ENCODE measurements at places on chromosomes 2 and 18. TPM values are rescaled to one million over a fixed set of nuclear protein-coding genes. Genes with fewer than 3 reads are reported as not detected.

NT5DC4 gene
- not detected for total RNA-seq

STAT1 gene
- total RNA-seq = 563 TPM

KCTD1 gene
- 6.0 TPM for total RNA-seq

ANKRD44 gene
- total RNA-seq = 141 TPM

CAPN14 gene
- 0.65 TPM for total RNA-seq

SP110 gene
- 118 TPM for total RNA-seq

GCG gene
- not detected for total RNA-seq

RIT2 gene
- not detected for total RNA-seq

DNA sequence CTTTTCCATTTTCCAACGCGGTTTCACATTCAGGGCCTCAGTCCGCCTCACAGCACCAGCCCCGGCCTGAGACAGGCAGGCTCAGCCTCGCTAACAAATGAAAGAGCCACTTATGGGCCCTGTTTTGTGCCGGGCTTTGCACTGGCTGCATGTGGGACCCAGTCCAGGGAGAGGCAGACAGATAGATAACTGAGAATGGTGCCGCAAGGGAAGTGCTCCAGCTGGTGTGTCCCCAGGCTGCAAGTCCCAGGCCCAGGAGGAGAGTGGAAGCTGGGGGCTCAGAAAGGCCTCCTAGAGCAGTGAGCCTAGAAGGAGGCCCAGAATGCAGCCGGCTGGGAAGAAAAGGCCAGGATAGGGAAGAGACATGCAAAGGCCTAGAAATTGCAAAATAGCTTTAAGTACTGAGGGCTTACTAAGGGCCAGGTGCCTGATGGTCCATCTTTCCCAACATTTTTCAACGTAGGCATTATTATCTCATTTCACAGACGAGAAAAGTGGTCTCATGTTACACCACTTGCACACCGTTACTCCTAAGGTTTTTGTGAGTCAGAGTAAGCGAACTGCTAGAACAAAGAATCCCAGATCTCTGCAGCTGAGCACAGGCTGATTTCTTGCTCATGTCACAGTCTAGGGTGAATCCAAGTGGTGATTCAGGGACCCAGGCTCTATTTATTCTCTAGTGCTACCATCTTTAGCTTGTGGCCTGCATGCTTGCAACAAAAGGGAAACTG is 26.0 kb downstream of the ADRA2B start:
- DNase-seq = no peak

- DNase-seq = no peak
Observed at GRCh38 chr2:126707941-126708340, 52.0 kb downstream of the GYPC start.

DNA sequence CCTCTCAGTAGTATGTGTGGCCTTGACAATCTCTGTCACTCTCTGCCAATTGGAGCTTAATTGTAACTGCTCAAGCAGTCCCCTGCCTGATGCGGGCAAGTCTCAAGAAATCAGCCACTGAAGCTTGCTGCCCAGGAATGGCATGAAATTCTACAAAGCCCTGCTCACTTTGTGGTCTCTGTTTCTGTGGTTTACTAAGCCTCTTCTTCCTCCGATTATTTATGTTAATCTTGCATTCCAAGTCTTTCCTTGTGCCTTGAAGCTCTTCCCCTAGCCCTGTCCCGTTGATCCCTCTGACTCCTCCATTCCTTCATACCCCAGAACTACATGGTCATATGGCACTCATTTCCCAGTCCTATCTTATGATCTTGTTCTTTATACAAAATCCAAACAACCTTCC is 489.3 kb upstream of the CHST9 start:
- no peak for DNase-seq

DNA sequence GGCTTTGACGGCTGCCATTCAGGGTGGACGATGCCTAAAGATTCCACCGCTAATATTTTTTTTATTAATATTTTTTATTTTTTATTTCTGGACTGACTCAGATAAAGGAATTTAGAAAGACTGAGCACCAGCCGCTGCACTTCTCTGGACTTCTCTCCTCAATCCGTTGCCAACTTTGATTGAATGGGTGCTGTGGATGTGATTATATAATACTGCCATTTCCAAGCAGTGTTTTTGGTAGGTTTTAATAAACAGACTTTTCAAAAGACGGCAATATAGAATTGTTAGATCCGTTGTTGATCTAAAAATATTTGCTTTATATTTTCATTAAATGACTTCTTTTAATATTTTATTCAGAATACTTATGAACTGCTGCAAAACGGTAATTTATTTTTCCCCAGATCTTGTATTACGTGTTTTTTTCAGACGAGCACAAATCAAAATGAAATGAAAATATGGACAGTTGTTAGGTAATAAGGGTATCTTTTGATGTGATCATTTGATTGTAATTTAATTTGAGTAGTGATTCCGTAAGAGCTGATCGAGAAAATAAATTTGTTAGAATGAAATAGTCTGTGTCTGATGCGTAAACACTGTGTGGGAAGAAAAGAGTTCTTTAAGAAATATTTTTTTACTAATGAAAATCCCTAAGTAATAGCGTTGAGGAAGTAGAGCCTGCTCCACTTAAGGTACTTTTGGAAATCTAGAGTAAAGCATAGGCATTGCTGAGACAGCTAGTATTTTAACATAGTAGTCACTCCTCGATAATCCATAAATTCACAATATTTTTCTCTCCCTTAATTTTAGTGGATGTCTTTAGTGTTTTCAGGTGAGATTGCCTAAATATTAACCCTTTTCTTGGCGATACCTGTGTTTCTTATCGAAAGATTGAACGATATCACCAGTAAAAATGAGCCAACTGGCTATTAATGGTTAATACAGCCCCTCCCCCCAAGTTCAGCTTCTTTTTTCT is 4.4 kb downstream of the POU3F3 start:
- no peak for DNase-seq

- DNase-seq = no peak
Observed at GRCh38 chr2:45244928-45245327, 235.7 kb upstream of the SIX2 start.

DNA sequence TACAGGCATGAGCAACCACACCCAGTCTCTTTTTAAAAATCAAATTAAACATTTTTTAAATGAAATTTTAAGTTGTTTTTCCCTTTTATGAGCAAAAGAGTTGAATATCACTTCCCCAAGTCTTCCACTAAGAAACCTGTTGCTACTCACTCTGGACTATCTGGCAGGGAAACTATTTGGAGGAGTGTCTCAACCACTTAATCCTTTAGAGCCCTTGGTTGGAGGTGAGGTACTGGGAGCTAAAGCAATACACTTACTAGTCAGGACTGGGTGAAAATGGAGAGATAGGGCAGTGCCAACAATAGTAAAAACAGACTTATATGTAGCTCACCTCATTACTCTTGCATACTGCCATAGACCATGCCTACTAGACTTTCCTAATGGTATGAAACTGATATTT is 135.5 kb downstream of the RND3 start:
- no peak for DNase-seq

DNA sequence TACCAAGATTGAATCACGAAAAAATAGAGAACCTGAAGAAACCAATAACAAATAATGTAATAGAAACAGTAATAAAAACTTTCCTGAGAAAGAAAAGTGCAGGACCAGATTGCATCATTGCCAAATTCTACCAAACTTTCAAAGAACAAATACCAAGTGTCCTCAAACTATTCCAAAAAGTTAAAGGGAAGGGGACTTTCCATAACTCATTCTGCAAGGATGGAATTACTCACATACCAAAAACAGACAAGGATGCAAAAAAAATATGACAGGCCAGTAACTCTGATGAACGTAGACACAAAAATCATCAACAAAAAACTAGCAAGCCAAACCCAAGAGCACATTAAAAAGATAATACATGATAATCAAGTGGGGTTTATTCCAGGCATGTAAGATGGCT is 172.3 kb upstream of the SLC35G4 start:
- DNase-seq = no peak

DNA sequence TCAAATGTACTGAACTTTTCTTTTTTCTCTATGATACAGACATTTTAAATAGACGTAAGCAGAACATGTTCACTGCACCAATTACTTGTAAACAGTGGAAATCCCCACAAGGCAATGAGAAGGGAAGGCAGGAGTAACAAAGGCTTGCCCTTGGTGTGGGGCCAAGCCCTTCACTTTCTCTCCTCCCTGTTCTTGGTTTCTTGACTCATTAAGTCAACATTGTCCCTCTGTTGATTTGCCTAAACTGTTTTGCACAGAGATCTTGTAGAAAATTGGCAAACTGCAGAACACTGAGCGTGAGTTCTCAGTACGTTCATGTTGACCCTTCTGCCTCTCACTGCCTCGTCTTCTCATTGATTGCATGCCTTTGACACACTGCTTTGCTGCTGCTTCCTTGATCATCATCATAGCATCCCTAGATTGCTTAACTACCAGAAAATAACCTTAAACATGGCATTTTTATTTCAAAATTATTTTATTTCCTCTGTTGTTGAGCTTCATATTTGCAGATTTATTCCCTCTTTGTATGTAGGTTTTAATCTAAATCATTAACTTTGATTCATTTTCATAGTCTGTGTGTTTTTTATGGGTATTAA is 257.7 kb downstream of the PTGR3 start:
- DNase-seq = peak; percentile 16

DNA sequence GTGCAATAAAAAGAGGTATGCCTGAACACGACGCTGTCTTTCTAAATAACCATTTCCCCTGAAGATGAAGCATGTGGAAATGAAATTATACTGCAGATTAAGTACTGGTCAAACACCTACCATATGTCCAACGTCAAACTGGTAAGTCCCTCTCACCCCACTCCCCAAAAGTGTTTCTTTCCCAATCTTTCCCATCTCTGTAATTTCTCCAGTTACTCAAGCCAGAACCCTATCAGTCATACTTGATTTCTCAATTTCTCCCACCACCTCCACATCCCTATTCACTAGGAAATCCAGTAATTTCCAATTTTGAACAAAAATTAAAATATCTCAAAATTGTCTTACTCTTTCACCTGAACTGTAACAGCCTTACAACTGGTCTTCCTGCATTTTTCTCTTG is 29.2 kb downstream of the HDHD2 start:
- no peak for DNase-seq

- DNase-seq = no peak
Observed at GRCh38 chr2:220856486-220856885, 715.6 kb downstream of the EPHA4 start.

GRCh38 chr2:26302846-26303245 is 43.1 kb upstream of the SELENOI start:
- no peak for DNase-seq

DNA sequence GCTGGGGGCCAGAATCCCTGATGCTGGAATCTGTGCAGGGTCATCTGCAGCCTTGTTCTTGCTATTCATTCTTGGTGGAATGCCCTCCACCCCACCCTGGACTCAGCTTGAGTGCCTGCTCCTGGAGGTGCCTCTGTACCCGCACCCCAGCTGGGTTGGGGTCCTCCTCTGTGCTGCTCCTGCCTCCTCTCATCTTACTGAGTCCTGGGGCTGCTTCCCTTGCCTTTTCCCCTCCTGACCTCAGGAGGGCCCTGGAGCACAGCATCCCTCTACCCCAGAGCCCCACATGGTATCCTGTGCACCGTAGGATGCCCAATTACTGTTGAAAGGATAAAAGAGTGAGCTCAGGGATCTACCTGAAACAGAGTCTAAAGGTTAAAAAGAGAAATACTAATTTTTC is 81.6 kb downstream of the CIB4 start:
- no peak for DNase-seq

GRCh38 chr18:9803698-9804516 is 81.9 kb upstream of the TXNDC2 start:
- DNase-seq = no peak

DNA sequence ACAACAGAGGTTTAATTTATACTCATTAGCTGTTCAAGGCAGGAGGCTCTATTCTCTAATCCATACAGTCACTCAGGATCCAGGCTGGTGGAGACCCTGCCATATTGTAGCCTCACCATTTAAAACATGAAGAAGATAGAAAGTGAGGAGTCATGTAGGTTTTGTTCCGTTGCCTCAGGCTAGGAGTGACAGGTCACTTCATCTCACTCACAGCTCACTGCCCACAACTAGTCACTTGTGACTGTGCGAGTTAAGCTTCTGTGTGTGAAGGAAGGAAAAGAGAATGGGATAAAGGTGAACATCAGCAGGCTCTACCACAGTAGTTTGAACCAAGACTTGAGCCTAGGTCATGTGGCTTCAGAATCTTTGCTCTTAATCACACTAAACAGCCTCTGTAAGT is 9.0 kb upstream of the IGFBP2 start:
- no peak for DNase-seq

DNA sequence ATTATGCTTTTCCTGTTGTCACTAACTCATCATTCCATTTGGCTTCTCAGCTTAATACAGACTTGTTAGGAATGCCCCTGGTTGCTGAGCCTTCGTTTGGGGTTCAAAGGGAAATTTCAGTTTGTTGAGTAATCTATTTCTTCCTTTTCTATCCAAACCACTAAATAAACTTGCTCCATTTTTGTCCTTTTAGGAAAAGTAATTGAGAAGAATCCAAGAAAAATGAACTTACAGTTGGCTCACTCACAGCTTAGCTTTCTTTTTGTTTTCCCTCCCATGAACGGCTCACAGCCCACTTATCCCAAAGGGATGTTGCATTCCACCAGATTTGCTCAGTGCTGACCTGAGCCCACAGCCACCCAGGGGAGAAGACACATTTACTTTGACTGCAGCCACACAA is 73.9 kb downstream of the SOX11 start:
- no peak for DNase-seq

DNA sequence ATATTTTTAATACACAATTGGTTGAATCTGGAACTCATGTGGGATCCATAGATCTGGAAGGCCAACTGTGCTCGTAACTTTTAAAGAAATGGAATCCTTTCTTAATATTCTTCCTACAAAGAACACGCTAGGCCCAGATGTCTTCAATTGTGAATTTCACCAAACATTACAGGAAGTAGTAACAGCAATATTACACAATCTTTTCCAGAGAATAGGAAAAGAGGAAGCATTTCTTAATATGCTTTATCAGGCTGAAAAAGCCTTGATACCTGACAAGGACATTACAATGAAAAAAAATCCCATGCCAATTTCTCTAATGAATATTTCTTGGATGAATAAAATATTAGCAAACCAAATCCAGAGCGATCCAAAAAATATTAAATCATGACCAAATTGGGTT is 80.3 kb upstream of the HAAO start:
- DNase-seq = no peak

DNA sequence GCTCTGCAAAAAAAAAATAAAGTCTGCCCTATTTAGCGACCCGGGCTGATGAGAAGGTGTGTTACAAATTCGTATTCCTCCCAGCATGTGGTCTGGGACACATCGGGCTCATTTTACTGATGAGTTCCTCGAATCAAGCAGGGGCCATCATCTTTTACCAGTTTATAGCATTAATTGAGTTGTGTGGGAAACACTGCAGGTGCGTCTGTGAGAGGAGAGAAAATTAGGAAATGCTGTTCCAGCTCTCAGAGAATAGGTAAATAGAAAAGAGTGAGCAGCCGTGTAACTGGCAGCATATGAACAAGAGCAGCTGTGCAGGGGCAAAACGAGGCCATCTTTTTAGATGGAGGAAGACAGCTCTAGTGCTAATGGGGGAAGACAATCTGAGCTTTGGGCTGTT is 216.7 kb downstream of the SETBP1 start:
- no peak for DNase-seq

GRCh38 chr2:222423632-222424275 is 589 bp upstream of the SGPP2 start:
- peak; percentile 69 for DNase-seq

Data from activated T-cell treated with anti-CD3 and anti-CD28 coated beads, Interleukin-2, amount 50 U/mL, for 72 hours (primary cell).